ENCODE measurements at places on chromosomes 16 and 17.

DNA sequence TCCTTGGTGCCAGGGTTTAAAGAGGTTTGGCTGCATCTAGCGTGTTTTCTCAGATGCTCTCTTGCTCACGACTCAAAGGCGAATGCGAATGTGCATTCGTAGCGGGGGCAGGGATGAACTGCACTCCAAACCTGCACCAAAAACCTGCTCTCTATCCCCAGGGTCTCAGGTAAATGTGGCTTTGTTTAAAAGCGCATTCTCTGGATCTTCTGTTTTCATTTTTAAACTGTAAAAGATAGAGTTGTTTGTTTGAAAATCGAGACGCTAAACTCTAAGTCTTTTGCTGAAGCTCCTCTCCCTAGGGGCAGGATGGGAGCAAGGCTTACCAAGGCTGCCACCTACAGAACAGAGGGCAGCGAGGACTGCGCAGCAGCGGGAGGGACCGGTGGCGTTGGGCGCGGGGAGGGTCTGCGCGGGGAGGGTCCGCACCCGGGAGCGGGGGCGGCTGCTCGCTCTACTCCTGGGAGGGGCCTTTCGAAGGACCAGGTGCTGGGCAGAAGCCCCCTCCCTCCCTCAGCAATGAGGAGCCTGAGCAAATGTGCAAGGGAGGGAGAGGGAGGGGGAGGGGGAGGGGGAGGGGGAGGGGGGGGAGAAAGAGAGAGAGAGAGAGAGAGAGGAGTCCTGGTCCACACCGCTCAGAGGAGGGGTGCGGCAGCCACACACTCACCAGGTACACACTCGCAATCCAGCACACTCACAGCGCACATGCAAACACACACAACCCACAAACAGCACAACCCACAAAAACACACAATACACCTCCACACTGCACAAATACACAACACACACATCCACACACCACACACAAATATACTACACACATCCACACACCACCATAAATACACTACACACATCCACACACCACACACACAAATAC lies 142.8 kb downstream of the GRIN2A start:
- no peak for DNase-seq

DNA sequence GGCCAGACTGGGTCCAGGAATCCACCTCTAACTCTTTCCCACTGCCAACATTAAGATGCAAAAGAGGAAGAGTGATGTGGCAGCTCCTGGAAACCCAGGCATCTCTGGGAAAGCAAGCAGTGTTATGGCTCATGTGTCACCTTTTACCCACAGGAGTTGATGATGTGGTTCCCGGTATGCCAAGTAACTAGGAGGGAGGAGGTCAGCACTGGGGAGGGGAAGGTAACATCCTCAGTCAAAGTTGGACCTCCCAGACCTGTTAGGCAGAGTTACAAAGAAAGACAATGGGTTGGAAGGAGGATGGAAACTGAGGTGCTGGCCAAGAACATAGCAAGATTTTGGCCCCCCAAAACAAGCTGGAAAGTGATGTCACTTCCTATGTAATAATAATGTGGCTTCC lies 11.4 kb downstream of the KRABD2 start:
- DNase-seq = no peak

GRCh38 chr17:80781807-80782277 lies 209.8 kb upstream of the CHMP6 start:
- no peak for DNase-seq

- DNase-seq = no peak
These were observed 121.5 kb downstream of the KATNIP start for GRCh38 chr16:27671410-27671809.

- no peak for DNase-seq
These were observed 2.9 kb upstream of the WIPI1 start for GRCh38 chr17:68460146-68460545.

GRCh38 chr16:13950821-13951547 lies 31.0 kb downstream of the ERCC4 start:
- DNase-seq = no peak

DNA sequence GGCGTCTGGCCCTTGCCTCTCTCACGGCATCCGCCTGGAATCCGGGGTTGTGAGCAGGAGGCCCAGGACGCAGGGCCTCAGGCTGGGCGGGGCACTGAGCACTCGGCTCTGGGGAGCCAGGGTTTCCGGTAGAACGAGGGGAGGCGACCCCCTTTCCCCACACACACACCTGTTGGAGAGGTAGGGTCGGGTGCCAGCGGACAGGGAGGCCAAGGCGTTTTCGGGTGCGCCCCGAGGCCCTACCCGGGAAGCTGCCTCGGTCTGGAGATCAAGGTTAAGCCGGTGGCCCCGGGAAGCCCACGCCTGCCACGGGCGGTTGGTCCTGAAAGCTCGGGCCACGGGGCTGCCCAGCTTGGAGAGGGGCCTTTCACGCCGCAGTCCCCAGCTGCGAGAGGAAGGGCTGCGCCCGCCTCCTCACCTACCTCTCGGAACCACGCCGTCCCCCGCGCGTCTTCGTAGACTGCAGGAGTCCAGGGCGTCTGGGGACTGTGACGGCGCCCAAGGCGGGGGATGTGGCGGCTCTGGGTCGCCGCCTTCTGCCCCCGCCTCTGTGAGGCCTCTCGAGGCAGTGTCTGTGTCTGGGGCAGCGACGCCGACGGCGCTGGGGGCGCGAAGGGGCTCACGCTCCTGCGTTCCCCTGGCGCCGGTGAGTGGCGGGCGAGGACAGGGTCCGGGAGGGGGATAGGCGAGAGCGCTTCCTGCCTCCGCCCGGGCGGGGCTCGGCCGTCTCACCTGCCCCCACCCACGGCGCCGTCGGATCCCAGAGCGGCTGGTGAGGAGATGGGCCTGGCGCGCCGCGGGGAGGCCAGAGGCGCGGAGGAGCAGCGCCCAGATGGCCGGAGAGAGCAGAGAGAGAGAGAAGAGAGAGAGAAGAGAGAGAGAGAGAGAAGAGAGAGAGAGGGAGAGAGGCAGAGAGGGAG lies 20.3 kb upstream of the HOXB9 start:
- DNase-seq = peak; percentile 46

- DNase-seq = no peak
These were observed 52.1 kb downstream of the CACNG3 start for GRCh38 chr16:24308200-24308599.
